Osteoblast (primary cell): ENCODE measurements at places on chromosomes 6 and 20. TPM values are rescaled to one million over a fixed set of nuclear protein-coding genes. Genes with fewer than 3 reads are reported as not detected.

GRCh38 chr20:61560361-61560853 is 308.3 kb downstream of the CDH4 start:
- DNase-seq, result peak; percentile 85

GRCh38 chr6:99270826-99271225 is 78.6 kb downstream of the FAXC start:
- no peak for DNase-seq

Gene APOBEC2
- total RNA-seq, result not detected in 2 replicates

Gene OR12D3
- not detected in 2 replicates for total RNA-seq

GRCh38 chr20:34634392-34634791 is 42.5 kb downstream of the PIGU start:
- no peak for DNase-seq

DNA sequence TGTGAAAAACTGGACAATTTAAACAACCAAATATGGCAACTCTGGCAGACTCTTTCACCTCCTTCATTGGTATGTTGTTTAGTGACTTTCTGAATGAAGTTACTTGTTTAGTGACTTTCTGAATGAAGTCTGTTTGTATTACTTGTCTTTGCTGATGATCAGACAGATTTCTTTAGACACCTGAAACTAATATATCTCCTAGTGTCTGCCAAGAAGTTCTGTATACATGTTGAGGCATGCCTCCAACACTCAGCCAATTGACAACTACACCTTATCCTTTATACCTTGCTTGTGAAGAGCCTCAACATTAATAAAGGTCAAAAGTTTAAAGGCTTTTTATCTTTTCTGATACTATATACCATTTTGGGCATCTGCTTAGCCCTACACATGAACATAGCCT is 725.4 kb upstream of the EPHA7 start:
- DNase-seq, result no peak

GRCh38 chr20:9769954-9770353 is 68.9 kb downstream of the PAK5 start:
- peak; percentile 17 for DNase-seq

Gene FKBP1C
- 0.88 and 1.1 TPM in 2 replicates for total RNA-seq

Gene MARCKS
- 535 and 570 TPM in 2 replicates for total RNA-seq

DNA sequence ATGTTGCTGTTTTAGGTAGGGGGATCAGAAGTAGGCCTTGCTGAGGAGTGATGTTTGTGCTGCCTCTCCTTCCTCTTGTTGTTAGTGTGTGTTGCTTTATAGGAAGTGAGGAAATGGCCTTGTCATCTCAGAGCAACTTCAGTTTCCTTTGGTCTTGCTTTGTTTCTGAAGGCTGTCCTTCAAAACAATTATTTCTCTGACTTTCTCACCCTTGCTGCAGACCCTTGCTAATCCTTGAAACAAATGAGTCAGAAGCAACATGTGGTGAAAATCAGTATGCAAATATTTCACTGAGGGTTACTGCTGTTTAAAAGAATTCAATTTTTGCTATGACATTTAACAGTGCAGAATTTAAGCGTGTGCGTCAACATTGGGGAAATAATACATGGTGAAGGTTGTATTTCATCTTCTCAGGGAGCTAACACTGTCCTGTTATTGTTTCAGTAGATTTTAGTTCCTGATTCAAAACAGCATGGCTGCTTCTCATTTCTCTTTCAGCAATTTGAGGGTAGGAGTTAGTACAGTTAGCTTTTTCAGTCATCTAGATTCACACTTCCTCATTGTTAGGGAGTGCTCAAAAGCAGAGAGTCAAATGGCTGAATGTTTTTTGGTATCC is 13.8 kb downstream of the RNF144B start:
- peak; percentile 53 for DNase-seq

DNA sequence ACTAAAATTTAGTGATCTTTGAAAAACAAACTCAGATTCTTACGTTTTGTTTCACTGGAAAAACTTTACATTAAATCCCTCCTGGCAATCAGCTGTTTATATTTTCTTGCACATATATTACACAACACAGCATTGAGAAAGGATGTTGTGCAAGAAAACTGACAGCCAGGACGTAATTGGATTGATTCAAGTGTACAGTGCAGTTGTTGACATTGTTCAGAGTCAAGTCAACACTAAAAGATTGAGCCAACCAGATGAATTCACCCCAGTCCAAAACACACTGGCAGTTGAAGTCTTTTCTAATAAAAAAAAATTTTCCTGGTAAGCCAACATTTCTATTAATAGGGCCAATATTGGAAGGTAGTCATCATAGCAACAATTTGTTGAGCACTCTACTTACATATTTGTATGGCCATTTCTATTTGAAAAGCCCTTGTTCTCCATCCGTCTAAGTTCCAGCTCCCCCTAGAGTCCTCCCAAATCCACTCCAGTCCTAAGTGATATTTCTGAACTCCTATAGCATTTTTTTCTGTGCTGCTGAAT is 20.9 kb upstream of the VNN1 start:
- DNase-seq, result peak; percentile 37

Gene GNMT
- 0.72 and 0.88 TPM in 2 replicates for total RNA-seq

GRCh38 chr6:53284901-53285300 is 63.8 kb downstream of the ELOVL5 start:
- no peak for DNase-seq

- peak; percentile 8 for DNase-seq
Measured at GRCh38 chr20:32823737-32824588, 4.2 kb downstream of the MAPRE1 start.

Gene RGS19
- 5.3 and 6.9 TPM in 2 replicates for total RNA-seq

DNA sequence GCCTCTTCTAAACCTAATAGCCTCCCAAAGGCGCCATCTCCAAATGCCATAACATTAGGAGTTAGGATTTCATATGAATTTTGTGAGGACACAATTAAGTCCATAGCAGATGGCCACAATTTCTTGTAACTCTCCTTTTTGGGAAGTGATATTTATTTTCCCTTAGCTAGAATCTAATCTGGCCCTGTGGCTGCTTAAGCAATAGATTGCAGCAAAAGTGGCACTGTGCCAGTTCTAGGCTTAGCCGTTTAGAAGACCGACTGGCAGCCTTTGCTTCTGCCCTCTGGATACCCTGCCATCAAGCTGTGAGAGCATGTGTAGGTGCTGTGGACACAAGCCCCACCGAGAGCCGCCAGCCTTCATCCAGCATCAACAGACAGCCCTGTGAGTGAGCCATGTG is 15.9 kb upstream of the ADGB start:
- DNase-seq, result no peak

Gene COL21A1
- total RNA-seq, result 8.0 and 19.2 TPM in 2 replicates

GRCh38 chr6:129849456-129849855 is 11.7 kb downstream of the TMEM244 start:
- no peak for DNase-seq

DNA sequence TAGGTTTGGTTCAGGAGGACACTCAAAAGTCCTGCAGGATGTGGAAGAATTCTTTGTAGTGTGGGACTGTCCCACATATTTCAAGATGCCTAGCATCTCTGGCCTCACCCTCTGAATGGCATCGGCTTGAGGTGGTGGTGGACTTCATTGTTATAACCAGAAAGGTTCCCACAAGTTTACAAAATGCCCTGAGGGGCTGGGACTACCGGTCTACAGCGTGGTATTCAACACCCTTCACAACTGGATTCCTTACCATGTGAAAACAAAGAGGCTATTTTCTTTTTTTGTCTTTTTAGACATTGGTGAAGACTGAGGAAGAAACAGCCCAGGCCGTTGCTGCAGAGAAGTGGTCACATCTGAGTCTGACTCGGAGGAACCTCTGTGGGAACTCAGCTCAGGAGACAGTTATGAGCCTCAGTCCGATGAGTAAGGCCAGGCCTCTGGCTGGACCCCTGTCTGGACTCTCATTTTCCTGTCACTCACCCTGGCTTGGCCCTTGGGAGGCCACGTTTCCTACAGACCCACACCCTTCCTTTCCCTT is 15.2 kb downstream of the PGBD1 start:
- no peak for DNase-seq

DNA sequence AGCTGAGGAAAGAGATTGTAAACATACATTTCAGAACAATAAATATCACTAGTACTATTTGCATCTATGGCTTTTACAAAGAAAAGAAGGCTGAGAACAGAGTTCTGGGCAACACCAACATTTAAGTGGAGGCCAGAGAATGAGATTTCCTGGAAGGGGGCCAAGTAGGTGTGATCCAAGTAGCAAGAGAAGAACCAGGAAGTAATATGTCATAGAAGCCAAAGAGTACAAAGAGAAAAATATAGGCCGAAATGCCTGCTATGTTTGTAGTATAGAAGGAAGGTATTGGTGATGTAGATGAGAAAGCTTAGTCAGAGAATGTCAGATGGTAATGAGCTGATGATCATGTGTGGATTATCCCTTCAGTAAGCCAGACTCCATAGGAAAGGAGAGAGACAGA is 94.5 kb downstream of the PERP start:
- no peak for DNase-seq

Gene PRRT1
- total RNA-seq, result under 0.01 TPM in 1 of 2 replicates, not detected in the other

- DNase-seq, result peak; percentile 98
Measured at GRCh38 chr6:33633462-33634158, 12.5 kb downstream of the ITPR3 start.

DNA sequence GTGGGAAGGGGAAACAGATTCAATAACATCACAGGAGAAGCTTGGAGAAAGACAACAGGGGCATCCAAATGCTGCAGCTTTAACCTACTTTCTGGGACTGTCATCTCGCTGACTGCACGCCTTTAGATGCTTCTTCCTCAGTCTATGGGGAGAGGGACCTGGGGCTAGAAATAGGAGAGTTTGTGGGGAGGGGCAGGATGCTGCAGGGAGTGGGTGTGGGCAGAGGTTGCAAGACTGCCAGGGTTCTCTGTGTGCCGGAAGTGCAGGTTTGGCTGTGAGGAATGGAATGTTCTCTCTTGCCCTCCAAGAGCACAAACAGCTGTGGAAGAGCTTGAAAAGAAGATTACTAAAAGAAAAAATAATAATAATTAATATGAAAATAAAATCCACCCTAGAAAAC is 93.2 kb downstream of the FOXO3 start:
- no peak for DNase-seq

DNA sequence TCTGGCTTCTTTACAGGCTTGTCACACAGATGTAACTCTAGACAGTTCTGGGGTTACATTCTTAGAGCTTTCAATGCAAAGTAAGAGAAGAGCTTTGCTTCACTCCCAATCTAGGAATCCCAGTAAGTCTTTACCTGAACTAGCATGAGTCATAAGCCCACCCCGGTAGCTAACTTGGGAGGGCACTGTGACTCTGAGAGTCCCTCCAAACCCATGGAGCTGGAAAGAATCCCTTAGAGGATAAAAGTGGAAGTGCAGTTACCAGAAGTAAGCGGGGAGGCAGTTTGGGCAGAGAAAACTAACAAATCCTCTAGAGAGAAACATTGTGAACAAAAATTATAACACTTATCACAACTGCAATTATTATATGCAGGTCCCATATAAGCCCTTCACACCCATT is 84.0 kb upstream of the SMLR1 start:
- DNase-seq, result no peak

Gene CRISP2
- total RNA-seq, result not detected in 2 replicates

Gene SLC13A3
- total RNA-seq, result 0.59 and 1.8 TPM in 2 replicates

GRCh38 chr6:136035378-136036070 is 184.0 kb downstream of the PDE7B start:
- no peak for DNase-seq

Gene EPPIN
- total RNA-seq, result not detected in 2 replicates

DNA sequence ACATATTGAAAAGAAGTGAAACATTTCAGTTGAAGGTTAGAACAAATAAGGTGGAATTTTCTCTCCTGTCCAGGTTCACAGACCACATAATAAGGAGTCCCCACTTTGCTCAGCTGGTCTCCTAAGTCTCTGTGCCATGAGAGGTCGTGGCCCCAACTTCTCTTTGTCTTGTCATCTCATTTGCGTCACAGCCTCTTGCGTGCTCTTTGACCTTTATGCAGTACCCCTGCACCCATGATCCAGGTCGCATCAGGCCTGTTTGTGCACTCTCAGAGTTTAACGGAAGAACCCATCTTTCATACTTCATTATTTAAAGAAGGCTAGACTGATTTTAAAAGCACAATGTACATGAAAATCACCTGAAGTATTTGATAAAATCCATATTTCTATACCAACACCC is 110.4 kb upstream of the BMP2 start:
- no peak for DNase-seq

- peak; percentile 65 for DNase-seq
Measured at GRCh38 chr6:24493945-24494820, 586 bp upstream of the ALDH5A1 start.

DNA sequence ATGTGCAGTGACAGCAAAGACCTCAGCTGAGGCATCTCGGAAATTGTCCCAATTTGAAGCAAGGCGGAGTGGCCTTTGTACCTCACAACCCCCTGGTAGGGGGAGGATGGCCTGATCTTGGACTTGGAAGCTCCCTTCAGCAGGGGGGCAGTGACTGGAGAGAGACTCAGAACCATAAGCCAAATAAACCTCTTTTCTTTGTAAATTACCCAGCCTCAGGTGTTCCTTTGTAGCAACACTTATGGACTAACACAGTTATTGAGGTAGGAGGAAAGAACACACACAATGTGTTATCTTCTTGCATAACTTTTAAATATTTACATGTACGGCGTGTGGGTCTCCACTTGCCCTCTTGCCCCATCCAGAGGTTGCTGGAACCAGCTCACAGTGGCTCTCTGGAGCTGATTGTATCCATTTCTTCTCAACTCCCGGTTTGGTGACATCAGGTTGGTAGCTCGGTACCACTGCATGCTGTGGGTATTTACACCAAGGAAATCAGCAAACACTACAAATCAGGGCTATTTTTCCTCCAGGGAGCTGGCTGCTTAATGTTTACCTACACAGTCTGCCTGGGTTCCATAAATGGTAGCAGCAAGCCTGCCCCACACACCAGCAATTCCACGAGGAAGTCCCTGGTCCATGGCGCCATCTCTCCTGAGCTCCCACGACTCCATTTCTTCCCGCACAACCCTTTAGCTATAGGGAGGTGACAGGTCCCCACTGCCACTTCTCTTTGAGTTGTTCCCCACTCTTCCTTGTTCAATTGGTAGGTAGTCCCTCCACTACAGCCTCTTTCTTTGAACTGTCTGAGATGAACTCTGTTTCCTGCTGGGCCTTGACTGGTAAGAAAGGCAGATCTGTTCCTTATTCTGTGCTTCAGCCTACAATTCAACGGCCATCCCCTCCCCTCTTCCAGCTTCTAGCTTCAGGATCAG is 54.3 kb upstream of the TASP1 start:
- DNase-seq, result no peak

Gene PGBD1
- 6.2 and 8.0 TPM in 2 replicates for total RNA-seq

- DNase-seq, result peak; percentile 35
Measured at GRCh38 chr20:58565461-58566175, 50.4 kb upstream of the APCDD1L start.

Gene CCDC170
- total RNA-seq, result 1.8 and 2.7 TPM in 2 replicates

- DNase-seq, result no peak
Measured at GRCh38 chr20:47237715-47238114, 118.8 kb downstream of the ZMYND8 start.

DNA sequence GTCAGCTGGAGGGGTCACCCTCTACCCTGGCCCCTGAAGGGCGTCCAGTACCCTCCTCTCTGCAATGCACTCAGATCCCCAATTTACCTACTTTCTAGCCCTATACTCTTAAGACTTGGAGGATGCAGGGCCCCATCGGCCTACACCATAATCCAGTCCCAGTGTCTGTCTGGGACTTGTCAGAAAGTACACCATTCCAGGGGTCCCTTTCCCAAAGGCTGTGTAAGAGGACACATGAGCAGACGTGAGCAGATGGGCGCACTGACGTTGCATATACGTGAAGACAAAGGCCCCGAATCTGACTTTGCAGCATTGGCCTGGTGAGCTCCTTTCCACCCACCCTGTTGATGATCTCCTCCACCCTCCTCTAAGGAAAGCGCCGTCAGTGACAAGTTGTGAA is 20.9 kb upstream of the SMOC2 start:
- DNase-seq, result no peak

- DNase-seq, result peak; percentile 31
Measured at GRCh38 chr6:45607798-45608197, 230.1 kb upstream of the SUPT3H start.

Gene KHDRBS2
- total RNA-seq, result not detected in 2 replicates

GRCh38 chr20:6504826-6505225 is 262.7 kb upstream of the BMP2 start:
- DNase-seq, result no peak
